Muscle of arm (tissue), 14 donors: ENCODE measurements at places on chromosomes 6 and 20. TPM values are rescaled to one million over a fixed set of nuclear protein-coding genes. Genes with fewer than 3 reads are reported as not detected.

- no peak for DNase-seq
Observed at GRCh38 chr6:7188492-7188891, 80.7 kb downstream of the RREB1 start.

DNA sequence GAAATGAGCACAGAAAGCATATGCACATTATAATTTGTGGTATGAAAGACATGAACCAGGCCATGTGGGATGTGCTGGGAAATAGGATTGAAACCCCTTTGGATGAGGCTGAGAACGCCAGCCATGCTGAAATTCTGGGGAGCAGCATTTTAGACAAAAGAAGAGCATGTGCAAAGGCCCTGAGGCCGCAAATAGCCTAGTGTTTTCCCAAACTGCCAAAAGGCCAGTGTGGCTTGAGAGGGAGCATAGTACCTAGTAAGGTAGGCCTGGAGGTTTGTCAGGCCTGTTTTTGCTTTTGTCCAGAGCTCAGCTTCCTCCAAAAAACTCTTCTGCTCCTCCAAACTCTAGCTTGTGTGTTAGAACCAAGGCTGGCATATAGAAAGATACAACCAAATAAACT lies 57.4 kb upstream of the NOP56 start:
- no peak for DNase-seq

- no peak for DNase-seq
Observed at GRCh38 chr6:142857233-142857761, 87.7 kb downstream of the HIVEP2 start.

DNA sequence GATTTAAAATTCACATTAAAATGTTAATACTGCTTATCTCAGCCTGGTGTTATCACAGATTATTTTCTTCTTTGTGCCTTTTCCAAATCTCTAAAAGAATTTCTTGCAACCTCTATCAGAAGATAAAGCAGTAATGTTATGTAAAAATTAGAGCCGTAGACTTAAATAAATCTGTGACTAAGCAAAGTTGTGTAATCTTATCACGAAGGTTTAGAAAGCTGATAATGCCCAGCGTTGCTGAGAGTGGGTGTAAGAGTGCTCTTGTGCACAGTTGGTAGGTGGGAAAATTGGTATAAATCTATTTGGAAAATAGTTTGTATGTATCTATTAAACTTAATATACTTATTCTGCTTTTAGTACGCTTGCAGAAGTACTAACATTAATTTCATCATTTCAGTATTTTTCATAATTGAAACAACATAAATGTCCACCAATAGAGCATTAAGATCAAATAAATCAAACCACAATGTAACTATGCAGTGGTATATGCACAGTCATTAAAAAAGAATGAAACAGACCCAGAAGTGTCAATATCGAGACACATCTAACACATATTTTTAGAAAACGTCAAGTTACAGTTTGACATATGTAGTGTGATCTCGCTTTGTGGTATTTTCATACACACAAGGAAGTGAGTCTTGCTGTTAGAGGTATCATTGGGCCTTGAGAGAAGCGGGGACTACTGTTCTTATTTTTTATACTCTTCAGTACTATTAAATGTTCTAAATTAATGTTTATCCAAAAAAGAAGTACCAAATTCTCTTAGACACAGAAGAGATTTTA lies 54.4 kb upstream of the PBOV1 start:
- DNase-seq, result no peak

DNA sequence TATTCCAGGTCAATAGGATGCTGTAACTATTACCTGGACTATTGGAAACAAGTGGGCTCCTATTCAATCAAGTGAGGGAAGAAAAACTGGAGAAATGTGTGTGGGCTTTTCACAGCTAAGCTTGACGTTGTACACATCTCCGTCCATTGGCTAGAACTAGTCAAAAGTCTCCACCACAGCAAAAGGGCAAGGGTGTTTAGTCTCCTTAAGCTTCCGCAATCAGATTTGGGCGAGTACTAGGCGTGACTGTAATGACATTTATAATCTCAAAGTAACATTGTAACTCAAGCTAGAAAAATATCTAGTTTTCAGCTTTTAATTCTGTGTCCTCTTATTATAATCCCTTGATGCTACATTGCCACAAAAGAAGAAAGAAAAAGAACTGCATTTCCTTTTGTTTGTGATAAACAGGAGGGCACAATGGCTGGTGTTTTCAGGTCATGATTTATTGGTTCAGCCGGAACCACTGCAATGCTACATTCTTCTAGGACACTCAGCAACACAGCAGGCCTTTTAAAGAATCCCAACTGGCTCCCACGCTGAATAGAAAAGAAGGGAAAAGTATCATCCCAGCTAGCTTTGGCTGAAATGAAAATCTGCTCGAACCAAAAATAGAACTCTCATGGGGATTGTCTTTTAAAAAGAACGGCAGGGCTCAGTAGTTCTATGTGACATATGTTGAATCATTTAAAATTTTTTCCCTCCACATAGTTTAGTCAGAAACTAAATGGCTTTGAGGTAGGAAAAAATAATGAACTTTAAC lies 387.7 kb downstream of the BTBD3 start:
- peak; percentile 61 for DNase-seq

DNA sequence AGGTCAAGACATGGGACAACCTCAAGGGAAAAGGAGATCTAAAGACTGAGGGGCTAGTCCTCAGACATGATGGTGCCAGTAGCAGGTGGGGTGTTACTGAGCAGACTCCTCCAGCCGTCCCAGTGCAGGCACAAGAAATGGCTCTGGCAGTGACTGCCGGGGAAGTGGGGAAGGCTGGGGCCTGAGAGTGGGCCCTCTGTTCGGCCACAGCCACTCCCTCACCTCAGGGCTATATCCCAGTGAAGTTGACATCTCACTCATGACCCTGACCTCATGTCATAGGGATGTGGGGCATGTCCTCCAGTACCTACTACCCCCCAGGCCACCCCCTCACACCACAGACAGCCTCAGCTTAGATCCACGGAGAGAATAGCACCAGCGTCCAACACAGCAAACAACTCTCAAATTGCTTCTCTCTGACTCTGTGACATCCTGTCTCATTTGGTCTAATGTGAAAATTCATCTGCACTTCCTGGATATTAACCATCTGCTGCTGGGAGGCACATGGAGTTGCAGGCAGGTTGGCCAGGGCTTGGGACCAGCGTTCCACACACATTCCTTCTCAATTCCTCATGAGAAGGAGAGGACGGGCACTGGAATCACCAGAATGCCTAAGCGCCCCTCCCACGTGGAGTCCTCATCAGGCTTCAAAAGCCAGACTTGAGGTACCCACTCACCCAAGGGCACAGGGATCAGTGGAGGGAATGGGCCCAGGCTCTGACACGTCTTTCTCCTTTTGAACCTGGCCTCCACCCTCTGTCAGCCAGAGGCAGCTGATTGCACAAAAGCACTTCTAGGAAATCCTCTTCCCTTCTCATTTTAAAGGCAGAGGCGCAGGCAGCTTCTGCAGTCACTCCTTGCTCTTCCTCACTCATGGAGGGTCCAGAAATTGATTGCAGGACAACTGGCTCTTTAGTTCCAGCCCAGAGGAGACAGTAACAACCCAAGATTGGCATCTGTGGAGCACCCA lies 163.6 kb upstream of the CST7 start:
- DNase-seq, result no peak

DNA sequence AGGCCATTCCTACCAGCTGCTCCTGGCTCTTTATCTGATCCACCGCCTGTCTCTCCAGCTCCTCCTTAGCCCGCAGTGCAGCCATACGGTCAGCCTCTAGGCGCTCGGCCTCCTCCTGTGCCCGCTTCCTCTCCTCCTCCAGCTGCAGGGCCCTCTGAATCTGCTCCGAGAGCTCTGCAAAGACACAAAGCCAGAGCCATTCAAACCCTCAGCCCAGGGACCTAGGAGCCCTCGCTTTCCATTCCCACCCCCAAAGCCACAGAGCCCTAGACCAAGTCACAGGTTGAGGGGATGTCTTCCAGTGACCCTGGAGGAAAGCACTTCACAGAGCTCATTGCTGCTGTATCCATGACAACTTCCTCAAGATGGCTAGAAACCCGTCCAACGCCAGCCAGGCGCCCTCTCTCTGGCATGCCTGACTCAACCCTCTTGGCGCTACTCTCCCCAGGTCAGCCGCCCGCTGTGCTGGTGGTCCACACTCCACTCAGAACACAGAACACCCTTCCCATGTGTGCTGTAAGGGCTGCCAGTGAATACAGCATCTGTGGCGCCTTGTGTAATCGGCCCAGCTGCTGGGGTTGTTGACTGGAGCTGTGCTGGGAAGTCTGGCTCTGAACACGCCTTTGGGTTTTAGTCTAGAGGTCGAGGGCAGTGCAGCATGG lies 49.3 kb downstream of the EZR start:
- no peak for DNase-seq

GRCh38 chr6:133632906-133633305 lies 256.0 kb upstream of the TCF21 start:
- no peak for DNase-seq

GRCh38 chr6:127980996-127981395 lies 80.1 kb upstream of the THEMIS start:
- DNase-seq, result no peak

- no peak for DNase-seq
Observed at GRCh38 chr20:47258745-47259695, 97.5 kb downstream of the ZMYND8 start.

- DNase-seq, result no peak
Observed at GRCh38 chr20:11755071-11755841, 162.4 kb upstream of the BTBD3 start.

GRCh38 chr20:33400812-33401183 lies 521 bp downstream of the CDK5RAP1 start:
- DNase-seq, result no peak

- peak; percentile 21 for DNase-seq
Observed at GRCh38 chr6:37860226-37860839, 40.8 kb downstream of the ZFAND3 start.

GPX5 gene
- not detected for polyA plus RNA-seq

KCNQ2 gene
- 1.8 TPM for polyA plus RNA-seq

PXDC1 gene
- polyA plus RNA-seq, result 23.5 TPM

DCDC2 gene
- 0.43 TPM for polyA plus RNA-seq

CCND3 gene
- polyA plus RNA-seq, result 58.5 TPM

ENPP4 gene
- polyA plus RNA-seq, result 49.9 TPM
